Right renal pelvis (tissue), 4 donors: ENCODE measurements at places on chromosomes 6 and 20.

DNA sequence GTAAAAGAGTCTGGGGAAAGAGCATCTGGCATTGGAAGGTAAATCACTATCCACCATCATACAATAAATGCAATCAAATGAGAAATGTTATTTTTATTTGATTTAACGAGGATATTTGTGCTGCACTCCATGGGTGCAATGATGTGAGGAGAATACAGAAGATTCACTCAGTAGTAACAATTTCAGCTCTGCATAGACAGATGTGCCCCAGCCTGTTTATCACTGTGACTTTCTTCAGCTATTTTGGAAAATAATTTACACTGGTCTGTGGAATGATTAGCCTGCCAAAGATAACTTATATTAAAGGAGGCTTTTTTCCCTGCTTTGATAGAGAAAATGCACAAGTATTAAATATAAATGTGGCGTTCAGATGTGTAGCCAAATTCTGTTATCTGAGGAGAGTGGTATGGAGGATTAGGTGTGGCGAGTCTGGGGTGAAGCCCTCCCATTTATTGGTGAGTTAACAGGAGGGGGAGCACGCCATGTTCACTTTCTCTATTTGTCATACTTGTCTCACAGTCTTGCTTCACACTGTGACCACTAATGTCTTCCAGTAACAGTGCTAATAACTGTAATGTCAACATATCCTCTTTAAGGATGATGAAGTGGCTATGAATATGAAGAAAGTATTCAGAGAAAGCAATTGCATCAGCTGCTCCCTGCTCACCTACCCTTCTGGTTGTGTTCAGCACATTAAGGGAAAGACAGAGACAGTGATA, 645.6 kb downstream of the MMUT start:
- DNase-seq: no peak

DNA sequence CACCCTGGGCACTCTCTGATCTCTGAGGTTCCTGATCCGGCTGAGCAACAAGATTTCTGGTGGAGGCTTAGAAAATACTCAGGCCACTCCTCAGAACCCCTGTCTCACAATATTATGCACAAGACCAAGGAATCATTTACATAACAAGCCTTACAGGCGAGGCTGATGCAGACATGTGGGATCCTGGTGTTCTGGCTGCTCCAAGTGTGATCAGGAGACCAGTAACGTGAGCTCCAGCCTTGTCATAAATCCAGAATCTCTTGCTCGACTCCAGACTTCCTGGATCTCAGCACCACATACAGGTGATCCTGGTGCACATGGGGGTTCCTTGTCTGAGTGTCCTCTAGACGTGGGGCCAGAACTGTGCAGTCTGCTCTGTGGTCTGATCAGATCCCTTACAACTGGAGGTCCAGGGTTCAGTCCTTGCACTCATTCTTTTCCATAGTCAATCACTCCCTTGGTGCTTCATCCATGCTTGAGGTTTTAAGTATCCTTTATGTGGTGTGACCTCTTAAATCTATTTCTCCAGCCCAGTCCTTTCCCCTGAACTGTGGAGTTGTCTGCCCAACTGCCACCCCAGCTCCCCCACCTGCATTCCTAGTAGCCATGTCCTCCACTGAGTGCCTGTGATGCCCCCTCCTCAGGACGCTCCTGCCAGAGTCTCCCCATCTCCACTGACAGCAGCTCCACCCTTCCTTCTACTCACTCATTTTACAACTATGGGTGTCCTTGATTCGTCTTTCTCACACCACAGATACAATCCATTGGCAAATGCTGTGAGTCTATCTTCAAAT, 5.1 kb downstream of the HLA-C start:
- no peak for DNase-seq

- DNase-seq: no peak
Observed at GRCh38 chr20:19451231-19451922, 238.9 kb downstream of the SLC24A3 start.

- DNase-seq: no peak
Observed at GRCh38 chr6:134990262-134990661, 40.4 kb upstream of the ALDH8A1 start.

GRCh38 chr20:23143098-23143497, 57.0 kb upstream of the CD93 start:
- DNase-seq: no peak

DNA sequence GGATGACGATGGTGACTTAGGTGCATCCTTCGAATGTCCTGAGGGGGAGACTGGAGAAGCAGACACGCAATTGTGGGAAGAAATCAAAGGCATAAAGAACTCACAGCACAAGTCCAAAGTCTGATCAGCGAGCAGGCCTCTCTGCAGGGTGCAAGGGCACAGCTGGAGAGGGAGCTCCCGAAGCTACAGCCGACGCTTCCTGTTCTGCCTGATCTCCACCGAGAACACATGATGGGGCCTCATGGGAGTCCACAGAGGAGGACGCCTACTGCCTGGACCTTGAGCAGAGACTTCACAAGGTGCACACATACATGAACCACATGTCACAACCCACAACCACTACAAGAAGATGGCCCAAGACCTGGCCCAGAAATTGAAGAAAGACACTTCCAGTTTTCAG, 51.4 kb downstream of the RIN2 start:
- DNase-seq: no peak

DNA sequence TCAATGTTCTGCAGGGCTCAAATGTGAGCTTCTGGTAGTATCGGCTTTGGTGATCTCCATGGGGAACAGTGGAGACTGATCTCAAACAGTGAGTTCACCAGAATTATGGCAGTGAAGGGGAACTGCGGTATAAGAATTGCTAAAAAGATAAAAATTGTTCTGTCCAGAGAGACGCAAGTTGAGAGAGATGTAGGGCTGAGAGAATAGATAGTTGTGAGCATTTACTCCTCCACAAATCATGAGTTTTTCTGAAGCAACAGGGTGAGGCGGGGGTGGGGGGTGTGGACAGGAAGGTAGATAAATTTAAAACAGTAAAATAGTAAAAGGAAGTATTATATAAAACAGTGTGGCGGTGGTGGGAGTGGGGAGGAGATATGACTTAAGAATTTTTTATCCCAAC, 98.6 kb upstream of the NEDD9 start:
- DNase-seq: no peak

DNA sequence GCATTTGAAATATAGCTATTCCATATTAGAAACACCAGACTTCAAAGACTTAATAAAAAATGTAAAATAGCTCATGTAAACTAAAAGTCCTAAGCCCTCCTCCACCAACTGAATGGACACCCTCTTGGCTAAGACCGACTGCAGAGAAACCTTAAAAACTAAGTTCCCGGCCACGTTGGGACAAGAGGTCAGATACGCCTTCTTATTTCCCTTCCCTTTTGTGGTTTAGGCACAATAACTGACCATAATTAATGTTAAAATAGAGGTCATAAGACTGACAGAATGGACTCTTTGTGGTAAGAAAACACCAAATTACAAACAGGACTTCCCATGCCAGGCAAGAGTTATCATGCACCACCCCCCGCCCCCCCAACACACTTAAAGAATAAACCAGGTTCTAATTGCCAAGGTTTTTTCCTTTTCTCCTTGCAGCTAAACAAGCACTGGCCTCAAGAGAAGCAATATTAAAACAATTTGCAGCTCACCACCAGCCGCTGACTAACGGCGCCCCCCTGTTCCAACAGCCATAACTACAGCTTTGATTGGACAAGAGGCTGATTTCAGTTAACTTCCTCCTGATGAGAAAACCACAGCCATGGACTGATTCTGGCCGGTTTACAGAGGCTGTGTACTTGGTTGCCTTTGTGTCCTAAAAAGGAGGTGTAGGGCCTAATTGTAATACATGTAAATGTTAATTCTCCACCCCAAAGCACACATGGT, 10.7 kb upstream of the LAMP5 start:
- no peak for DNase-seq

- DNase-seq: no peak
Observed at GRCh38 chr6:56927538-56928453, 27.1 kb upstream of the BEND6 start.

DNA sequence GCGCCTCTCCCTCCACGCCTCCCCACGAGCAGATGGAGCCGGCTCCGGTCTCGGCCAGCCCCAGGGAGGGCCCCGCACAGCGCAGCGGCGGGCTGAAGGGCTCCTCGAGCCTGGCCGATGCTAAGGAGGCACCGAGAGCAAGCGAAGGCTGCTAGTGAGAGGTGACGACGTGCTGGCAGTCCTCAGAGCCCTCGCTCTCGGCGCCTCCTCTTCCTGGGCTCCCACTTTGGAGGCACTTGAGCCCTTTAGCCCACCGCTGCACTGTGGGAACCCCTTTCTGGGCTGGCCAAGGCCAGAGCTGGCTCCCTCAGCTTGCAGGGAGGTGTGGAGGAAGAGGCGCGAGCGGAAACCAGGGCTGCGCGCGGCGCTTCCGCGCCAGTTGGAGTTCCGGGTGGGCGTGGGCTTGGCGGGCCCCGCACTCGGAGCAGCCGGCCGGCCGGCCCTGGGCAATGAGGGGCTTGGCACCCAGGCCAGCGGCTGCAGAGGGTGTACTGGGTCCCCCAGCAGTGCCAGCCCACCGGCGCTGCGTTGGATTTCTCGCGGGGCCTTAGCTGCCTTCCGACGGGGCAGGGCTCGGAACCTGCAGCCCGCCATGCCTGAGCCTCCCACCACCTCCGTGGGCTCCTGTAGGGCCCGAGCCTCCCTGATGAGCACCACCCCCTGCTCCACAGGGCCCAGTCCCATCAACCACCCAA, 2.5 kb upstream of the TMEM14C start:
- no peak for DNase-seq

- DNase-seq: no peak
Observed at GRCh38 chr20:17562804-17563305, 7.0 kb upstream of the DSTN start.

- no peak for DNase-seq
Observed at GRCh38 chr20:56842056-56842455, 212.9 kb downstream of the TFAP2C start.

GRCh38 chr6:30167101-30167500, 3.8 kb downstream of the TRIM15 start:
- no peak for DNase-seq

GRCh38 chr20:44706301-44707017, 8.7 kb upstream of the CCN5 start:
- DNase-seq: no peak

DNA sequence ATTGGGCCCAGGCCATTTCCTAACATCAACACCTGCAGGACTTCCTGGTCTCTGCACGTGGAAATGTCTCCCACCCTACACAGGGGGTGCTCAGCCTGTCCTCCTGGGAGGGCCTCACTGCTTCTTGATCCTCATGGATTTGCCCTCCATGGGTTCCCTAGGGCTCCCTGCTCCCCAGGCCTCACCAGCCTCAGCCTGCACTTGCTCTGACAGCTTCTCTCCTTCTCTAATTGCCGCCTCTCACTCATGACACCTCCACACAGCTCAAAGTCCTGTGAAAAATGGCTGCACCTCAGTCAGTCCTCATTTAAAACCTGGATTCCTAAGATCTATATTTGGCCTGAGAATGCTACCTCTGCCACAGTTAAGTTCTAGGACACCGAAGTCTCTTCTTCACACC, 130.6 kb downstream of the PXDC1 start:
- no peak for DNase-seq

GRCh38 chr6:14455427-14455826, 337.9 kb downstream of the CD83 start:
- DNase-seq: no peak

- no peak for DNase-seq
Observed at GRCh38 chr20:64098471-64099013, 8.8 kb downstream of the NPBWR2 start.

- no peak for DNase-seq
Observed at GRCh38 chr6:67971812-67972211, 663.3 kb upstream of the ADGRB3 start.
